Type B pancreatic cell (in vitro differentiated cells): ENCODE measurements at places on chromosomes 6 and 20.

GRCh38 chr6:7479801-7480266, 61.6 kb upstream of the DSP start:
- no peak for DNase-seq

- peak; percentile 47 for DNase-seq
Observed at GRCh38 chr6:168149015-168149414, 70.0 kb upstream of the FRMD1 start.

DNA sequence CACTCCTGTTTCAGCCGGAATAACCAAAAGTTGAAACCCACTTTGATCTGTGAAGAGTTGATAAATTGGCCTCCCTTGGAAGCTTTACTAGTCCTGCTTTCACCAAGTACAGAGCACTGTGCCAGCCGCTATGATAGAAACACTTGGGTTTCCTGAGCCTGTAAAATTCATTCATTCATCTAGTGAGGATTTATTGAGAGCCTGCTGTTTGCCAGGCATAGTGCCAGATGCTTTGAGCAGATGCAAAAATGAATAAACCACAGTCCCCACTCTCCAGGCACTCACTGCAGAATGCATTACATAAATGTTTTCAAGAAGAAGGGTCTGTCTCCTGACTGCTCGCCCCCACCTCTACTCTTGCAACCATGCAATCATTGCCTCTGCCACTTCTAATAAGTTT, 25.3 kb upstream of the TMEM217 start:
- no peak for DNase-seq

GRCh38 chr20:56348305-56348693, 10.5 kb upstream of the FAM210B start:
- DNase-seq = no peak

GRCh38 chr20:54166987-54167662, 6.7 kb downstream of the CYP24A1 start:
- no peak for DNase-seq

DNA sequence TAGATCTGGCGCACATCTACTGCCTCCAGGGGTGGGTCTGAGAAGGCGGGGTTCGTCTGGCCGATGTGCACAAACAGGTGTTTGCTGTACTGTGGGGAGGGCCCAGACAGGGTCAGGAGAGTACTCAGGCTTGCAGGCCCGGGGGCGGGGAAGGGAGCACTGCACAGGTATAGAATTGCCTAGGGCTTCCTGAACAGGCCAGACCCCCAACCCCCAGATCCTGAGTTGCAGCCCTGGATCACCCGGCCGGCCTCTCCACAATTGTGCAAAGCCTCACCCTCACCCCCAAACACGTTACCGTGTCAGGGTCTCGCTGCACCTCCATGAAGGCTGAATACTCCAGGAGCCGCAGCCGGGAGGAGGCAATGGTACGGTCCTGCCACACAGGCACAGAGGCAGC, 7.8 kb downstream of the RPL10A start:
- no peak for DNase-seq

GRCh38 chr6:105786890-105787655, 299.1 kb upstream of the PRDM1 start:
- no peak for DNase-seq

DNA sequence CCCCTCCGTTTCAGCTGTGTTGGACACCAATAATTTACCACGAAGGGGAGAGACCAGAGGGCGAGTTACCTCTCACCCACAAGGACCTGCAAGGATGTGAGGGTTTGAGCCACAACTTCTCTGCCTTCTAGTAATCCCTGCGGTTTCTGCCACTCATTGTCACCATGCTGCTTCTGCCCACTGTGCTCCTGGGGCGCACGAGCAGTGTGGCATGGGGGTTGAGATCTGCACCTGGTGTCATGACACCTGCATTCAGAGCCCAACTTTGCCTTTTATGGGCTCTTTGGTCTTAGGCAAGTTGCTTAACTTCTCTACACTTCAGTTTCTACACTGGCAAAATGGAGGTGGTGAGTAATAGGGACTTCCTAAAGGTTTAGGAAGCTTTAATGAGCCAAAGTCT, 84.9 kb downstream of the SOBP start:
- no peak for DNase-seq

- no peak for DNase-seq
Observed at GRCh38 chr6:10393544-10394225, 21.2 kb downstream of the TFAP2A start.

DNA sequence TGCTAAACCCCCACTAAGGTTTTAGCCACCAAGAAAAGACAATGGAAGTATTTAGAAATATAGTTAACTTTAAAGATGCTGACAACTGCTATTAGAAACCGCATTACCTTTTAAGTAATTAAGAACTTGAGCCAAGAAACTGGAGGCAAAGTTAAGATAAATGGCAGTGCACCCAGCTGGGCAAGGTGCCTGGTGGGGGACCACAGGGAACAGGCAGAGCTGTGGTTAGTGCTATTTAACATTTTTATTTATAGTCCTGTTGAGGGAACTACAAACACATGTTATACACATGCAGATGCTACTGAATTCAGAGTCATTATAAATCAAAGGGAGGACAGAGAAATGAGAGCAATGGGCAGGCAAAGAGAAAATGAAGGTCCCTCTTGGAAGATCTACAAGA, 447.9 kb downstream of the TFAP2B start:
- DNase-seq = no peak

DNA sequence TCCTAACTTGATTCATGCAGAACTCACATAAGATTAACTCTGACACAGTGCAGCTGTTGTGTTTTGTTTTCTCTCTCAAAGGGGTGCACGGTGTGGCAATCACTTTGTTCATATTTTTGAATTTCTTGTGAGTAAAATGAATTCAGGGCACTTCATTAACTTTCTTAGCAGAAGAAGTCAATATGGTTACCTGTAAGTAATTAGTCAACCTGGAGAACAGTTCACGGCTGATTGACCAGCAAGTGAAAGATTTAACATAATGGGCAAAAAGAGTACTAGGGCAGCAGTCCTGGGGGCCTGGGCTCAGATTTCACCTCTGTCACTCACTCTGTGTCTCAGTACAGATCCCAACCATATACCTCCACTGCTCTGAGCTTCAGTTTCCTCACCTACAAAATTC, 102.4 kb upstream of the SPTLC3 start:
- DNase-seq = no peak

- DNase-seq = no peak
Observed at GRCh38 chr6:75997696-75998095, 74.8 kb downstream of the IMPG1 start.
